ENCODE measurements at places on chromosomes 12 and 14.

GRCh38 chr12:122688291-122688690 is 14.9 kb downstream of the HCAR2 start:
- no peak for DNase-seq

DNA sequence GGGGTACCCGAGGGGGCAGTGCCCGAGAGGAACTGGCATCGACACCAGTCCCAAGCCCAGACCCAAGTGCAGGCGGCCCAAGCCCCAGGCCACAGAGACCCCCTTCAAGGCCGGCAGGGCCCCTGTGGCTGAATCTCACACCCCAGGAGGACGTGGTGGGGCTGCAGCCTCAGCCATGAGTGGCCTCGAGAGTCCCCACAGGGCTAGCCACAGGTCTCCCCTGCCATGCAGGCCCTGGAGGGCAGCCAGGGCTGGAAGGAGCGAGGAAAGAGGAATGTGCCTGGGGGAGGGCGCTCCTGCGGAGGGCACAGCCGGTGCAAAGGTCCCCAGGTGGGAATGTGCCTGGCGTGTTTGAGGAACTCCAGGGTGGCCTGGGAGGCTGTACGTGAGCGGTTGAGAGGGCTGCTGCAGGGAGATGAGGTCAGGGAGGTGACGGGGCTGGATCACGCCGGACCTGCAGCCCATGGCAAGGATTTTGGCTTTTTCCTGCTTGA is 86.1 kb downstream of the NCOR2 start:
- no peak for DNase-seq

DNA sequence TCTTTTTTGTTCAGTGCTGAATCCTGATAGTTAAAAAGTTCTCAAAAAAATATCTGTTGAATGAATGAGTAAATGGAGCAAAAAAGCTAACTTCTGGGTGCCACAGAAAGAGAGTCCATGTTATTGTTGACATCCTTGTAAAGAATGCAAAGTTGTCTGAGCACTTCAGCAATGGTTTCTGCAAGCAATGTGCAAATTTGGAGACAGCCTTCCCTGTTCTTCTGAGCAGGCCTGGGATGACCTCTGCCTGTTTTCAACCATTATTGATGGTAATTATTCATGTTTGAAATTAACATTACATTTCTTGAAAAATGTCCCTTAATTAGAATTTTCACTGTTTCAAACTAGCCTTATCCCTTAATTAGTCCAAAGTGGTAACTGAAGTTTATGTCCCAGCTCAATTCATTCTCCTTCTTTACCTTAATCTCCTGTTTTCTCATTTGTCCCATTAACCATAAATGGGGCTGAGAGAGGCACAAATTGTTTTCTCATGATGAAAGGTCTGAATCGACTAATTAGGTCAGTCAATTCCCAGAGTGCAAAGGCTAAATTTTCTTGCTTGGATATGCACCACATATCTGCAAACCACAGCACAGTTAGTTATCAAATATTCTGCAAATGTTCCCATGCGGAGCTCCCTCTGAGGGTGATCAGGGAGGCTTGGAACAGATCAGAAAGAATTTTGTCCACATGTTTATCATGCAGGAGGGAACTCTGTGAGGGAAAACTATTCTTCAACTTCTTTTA is 139.4 kb upstream of the KRR1 start:
- no peak for DNase-seq

DNA sequence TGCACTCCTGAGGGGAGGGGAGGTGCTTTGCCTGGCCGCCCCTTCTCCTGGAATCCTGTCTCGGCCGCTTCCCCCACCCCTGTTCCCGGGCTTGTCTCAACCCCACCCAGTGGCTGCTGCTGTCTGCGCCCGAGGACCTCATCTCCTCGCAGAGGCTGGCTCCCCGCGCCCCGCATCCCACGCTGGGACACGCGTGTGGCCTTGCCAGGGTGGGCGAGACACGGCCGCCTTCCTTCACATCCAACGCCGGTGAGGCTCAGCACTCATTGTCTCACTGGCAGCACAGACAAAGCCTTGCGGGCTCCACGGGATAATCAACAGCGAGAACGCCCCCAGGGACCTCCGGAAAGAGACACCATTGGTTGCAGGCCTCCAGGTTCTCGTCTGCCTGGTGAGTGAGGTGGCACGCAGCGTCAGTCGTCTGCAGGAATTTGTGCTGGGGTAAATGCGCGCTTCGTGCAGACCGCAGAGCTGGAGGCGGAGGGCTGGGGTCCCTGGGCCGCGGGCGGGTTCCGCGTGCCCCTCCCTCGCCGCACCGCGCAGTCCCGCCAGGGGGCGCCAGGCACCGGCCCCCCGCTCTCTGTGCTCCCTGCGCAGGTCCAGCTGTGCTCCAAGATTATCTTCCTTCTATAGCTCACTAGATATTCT is 26.8 kb downstream of the CCDC177 start:
- no peak for DNase-seq

GRCh38 chr14:61802010-61802568 is 39.9 kb downstream of the SNAPC1 start:
- DNase-seq: no peak

DNA sequence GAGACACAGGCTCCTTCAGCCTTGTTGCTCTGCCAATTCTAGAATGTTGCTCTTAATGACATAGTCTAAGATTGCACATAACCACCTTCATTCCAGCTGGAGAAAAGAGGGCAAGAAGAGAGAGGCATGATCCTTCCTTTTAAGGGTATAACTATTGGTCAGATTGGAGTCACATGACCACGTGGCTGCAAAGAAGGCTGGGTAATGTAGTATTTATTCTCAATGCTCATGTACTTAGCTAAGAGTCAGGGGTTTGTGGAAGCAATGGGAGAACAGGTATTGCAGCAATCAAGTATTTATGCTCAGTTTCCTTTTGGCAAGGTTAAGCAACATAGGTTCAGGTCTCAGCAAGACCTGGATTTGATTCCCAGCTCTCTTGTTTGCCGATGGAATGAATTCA is 298.8 kb upstream of the TBX3 start:
- no peak for DNase-seq
